ENCODE measurements at places on chromosomes 7 and 10.

DNA sequence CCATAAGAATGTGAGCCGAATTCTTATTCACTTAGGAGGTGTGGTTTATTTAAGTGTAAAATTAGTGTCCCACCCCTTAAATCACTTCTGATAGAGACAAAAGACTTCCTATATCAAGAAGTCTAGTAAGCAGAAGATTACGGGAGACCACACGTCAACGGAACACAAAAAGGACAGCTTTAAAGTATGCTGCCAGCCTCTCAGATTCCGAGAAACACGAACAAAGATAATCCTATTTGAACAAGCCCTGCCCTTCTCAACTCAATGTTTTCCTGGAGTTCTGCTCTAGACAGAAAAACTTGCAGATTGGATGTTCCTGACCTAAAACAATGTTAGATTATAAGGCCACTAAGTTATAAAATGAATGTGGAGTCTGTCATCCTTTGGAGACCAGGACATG lies 4.9 kb upstream of the MCU start:
- no peak for DNase-seq

DNA sequence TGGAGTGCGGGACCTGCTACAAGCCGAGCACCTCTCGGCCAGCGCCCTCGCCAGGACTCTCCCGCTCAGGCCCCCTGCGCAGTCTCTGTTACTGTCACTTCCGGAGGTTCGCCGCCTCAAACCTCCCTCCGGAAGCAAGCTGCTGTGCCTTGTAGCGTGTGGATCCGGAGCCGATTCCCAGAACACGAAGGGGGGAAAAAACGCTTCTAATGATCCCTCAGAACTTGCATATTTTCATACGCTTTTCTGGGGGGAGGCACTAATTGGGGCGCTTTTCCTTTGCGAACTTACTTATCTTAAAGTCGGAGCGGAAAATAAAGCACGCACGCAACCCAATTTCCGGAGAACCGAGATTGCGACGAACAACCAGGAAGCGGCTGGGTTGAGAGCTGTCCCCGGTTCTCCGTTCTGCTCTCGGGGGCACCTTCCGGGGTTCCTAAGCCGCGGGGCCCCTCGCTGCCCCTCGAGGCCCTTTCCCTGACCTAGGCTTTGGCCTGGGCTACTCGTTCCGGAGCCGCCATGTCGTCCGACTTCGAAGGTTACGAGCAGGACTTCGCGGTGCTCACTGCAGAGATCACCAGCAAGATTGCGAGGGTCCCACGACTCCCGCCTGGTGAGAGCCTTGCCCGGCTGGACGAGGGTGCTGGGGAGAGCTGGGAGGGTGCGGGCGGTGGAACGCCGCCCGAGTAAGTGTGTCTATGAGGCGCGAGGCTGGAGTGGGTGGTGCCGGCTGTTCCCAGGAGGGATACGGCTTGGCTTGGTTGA lies at the start of the genes VTI1A and ZDHHC6:
TSS of gene VTI1A (plus strand) at position 361 of the 765 bp plus-strand sequence. CDS start at position 520, 159 bp downstream.
TSS of gene ZDHHC6 (minus strand) at position 60 of the 765 bp plus-strand sequence. CDS start 1,478 bp downstream, outside the sequence.
- DNase-seq, result peak; percentile 74

DNA sequence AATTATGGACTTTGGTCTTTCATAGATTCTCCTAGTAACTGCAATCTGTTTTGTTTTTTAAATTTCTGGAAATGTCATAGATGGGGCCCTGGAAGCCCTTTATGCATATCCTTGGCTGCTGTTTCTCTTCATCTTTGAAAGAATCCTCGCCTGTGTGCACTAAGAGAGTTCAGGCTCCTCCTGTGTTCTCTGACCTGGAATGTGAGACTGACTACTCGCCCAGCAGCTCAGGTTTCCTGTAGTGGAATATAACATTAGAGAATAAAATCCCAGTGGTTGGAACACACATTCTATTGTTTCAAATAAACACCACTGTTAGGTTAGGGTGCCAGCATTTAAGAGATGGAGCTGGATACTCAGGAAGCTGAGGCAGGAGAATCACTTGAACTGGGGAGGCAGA lies 56.3 kb downstream of the WDFY4 start:
- no peak for DNase-seq

DNA sequence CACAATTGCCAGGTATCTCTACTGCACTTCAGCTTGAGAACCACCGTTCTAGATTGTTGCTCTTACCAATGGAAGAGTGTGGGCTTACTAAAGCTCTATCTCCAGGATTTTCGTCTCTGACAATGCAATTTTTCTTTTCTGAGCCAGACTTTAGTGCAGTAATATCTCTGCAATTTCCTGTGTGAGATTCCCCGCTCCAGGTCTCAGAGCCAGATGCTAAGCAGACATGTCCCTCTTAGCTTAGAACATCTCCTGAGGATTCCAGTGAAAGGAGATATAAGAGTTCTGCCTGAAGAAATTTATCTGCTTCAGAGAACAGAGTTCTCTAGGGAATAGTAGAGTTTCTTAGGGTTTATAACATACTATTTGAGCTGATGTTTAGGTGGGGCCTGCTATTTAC lies 82.0 kb downstream of the SND1 start:
- DNase-seq, result no peak

All from CD4-positive, alpha-beta T cell (primary cell).